Type B pancreatic cell (in vitro differentiated cells): ENCODE measurements at places on chromosomes 16 and 17. TPM values are rescaled to one million over a fixed set of nuclear protein-coding genes. Genes with fewer than 3 reads are reported as not detected.

DNA sequence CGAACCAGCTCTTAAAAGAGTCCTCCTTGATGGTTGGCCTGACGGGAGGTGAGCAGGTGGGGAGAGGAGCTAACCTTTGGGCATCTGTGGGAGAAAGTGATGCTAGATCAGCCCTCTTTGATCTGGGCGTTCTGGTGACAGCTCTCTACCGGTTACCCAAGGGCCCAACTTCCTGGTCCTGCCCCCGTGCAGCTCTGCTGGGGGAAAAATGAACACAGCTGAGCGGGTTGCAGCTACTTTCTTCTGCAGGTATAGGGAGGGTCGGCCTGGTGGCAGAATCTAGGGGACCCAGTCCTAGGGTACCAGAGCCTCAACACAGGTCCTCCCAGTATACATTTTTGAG, 2.9 kb downstream of the SHISA9 start:
- DNase-seq, result no peak

GRCh38 chr17:804541-805435, 22.6 kb downstream of the MRM3 start:
- no peak for DNase-seq

DNA sequence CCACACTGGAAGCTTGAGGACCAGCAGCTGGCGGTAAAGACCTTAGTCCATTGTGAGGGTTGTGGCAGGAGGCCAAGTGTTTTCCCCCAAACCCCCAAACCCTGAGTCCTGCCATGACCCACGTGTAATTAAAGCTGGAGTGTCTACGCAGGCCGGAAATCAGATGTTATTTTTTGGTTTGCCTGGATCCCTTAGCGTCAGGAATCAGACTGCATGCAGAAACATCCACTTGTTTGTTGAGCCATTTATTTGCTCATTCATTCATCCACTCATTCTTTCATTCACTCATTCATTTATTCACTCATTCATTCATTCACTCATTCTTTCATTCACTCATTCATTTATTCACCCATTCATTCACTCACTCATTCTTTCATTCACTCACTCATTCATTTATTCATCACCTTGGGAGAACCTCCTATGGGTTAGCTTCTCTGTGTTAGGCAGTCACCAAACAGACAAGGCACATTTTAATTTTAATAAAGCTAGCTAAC, 313.1 kb downstream of the MAF start:
- no peak for DNase-seq

DNA sequence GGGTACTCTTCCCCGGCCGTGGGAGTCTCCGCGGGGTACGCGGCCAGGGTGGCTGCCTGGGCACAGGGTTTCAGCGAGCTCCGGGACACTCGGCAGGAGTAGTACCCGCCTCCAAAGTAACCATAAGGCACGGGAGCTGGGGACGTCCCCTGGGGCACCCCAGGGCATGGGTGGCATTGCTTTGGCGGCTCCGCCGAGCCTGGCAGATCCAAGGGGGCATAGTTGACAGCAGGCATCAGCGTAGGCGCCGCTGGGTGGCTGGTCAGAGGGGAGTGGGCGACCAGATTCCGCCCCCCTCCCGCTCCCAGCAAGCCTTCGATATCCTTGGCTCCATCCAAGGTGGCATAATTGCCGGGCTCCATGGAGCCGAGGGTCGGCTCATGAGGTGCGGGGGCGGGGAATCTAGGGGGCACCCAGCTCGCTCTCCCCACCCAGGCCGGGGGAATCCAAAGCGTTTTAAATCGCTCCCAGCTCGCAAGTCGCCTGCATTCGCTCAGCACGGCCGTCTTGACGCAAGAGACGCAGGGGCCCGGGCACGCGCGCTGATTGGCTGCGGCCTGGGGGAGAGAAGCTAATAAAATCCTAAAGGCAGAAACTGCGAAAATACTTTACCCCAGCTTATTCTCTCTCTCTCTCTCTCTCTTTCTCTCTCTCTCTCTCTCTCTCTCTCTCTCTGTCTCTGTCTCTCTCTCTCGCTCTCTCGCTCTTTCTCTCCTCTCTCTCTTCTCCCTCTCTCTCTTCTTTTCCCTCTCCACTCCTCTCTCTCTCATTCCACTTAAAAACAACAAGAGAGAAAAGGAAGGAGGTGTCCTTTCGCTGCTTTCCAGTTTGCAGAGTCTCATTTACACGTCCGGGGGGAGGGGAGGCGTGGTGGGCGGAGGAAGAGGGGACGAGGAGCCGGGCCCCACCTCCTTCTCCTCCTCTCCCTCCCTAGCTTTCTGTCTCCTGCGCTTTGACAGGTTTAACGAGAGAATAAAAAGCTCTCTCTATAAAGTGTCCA, at the start of gene HOXB13:
TSS of gene HOXB13 (minus strand) at position 519 of the 1,000 bp plus-strand sequence. CDS start at position 362, 157 bp downstream.
- no peak for DNase-seq

DNA sequence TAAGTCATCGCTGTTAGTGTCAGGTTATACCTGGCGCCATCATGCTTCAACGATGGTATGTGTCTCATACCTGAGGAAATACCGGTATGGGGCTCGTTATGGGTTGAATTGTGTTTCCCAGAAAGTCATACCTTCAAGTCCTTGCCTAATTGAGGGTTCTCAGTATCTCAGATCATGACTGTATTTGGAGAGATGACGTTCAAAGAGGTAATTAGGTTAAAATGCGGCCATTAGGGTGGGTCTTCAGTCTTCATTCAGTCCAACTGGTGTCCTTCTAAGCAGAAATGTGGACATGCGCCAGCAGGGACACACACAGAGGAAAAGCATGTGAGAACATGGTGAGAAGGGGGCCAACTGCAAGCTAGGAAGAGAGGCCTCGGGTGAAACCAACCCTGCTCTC, 37.5 kb upstream of the XYLT1 start:
- DNase-seq, result no peak

DNA sequence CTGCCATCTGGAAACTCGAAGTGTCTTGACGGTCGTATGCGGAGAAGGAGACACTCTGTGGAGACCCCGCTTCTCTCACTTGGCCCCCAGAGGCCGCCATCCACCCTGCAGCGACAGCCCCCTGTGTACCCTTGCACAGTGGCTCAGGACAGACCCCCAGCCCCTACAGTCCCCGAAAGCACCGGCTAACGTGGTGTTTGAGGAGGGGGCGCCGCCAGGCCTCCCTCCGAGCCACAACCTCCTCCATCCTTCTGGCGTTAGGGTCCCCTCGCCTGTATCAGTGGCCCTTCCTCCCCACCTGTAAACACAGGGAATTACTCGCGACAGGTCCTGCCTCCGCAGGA, 73.6 kb downstream of the LMF1 start:
- no peak for DNase-seq

DNA sequence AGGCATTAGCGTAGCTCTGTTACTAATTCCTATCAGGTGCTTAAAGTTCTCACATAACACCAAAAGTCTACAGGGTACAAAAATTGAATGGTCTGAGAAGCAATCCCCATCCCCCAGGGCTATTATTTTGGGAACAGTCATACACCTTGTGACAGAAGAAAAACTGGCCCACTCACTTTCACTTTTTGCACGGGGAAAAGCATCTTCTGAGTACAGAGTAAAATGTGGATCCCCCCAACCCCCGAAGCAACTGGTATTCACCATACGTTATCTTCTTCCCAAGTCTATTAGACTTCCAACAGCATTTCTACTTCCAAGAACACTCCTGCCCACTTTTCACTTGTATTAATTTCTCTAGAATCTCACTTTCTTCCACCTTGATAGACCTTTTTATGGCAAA, 11.8 kb downstream of the GGA3 start:
- no peak for DNase-seq

DNA sequence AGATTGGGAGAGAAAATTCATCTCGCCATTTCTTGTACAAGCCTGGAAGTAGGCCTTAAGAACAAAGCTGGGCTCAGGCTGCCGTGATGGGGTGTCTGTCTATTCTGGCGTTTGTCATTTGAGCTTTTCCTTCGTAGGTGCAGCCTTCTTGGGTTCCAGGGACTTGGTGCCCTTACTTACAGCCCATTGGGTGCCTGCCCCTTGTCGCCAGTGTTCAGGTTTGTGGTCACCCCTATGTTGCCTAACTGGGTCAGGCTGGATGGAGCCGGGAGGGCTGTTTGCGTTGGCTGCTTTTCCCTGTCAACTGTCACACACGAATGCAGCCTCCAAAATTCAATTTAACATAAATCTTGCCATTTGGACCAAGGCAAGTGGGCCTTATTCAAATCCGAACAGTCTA, 23.7 kb upstream of the MED9 start:
- DNase-seq, result no peak

- DNase-seq, result no peak
These were observed 59.1 kb downstream of the TRIM37 start for GRCh38 chr17:59047616-59048015.

DNA sequence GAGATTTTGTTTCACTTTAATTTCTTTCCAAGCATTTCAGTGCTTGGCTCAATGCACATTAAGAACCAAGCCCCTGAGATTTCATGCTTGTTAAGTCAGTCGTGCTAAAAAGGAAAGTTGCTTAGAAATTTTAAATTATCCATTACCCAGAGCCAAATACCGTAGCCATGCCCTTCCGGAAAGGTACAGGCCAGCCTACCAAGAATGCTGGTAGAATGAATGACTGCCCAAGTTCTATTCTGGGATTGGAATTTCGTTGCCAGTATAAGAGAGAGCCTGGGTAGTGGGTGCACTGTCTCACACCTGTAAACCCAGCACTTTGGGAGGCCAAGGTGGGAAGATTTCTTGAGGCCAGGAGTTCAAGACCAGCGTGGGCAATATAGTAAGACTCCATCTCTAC, 194.0 kb downstream of the KATNIP start:
- no peak for DNase-seq

- DNase-seq, result no peak
These were observed 16.3 kb downstream of the LRRC3C start for GRCh38 chr17:39943702-39944392.

DNA sequence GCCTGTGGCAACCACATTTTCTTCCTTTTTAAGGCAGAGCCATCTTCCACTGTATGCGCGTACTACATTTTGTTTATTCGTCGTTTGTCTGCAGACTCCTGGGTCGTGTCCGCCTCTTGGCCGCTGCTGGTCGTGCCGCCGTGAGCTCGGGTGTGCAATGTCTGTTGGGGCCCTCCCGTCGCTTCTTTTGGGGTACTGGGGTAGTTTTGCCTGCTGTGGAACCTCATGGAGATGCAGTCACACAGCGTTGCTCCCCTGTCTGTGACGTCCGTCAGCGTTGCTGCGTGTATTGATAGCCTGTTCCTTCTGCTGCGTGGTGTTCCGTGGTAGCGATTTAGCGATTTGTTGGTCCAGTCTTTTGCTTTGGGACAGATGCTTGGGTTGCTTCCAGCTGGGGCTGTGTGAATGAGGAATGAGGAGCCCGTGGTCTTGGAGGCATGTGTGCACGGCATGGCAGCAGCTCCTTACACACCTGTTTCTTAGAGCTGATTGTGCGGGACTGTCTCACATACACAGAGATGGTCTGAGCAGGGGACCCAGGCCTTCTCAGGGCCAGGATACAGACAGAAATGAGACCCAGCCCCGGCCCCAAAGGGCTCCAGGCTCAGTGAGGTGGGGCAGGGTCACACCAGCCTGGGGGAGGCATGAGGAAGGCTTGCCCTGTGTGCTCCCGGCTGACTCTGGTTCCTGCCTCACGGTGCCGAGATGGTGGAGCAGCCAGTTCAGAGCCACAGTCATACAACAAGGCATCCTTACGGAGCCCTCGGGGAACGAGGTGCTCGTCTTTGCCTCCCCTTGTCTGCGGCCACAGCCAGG, 78.4 kb upstream of the GSE1 start:
- no peak for DNase-seq

DNA sequence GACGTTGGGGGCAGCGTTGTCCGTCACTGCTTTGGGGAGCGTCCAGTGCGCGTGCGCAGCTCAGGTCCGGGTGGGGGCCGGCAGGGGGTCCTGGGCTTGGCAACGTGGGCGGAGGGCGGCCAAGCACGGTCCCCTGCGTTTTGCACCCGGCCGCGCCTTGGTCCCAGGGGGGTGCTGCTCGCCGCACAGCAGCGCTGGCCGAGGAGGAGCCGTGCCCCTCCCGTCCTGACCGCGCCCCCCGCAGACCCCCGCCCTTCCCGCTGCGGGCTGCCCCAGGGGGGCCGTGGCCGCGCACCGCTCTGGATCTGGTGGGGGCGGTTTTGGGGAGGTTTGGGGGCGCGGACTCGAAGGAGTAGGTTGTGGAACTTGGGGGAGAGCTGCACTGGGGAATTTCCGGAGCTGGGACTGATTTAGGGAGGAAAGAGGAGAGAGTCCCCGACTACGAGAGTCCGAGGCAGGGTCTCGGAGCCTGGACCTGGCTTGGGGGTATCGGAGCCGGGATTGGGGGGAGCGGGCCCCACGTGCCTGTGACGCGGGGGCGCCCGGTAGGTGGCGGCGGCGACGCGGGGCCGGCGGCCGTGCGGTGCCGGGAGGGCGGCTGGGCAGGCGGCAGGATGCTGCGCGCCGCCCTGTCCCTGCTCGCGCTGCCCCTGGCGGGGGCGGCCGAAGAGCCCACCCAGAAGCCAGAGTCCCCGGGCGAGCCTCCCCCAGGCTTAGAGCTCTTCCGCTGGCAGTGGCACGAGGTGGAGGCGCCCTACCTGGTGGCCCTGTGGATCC, at the start of gene SLC9A5:
TSS of gene SLC9A5 (plus strand) at position 579 of the 777 bp plus-strand sequence. CDS start at position 615, 36 bp downstream.
- DNase-seq, result no peak

DNA sequence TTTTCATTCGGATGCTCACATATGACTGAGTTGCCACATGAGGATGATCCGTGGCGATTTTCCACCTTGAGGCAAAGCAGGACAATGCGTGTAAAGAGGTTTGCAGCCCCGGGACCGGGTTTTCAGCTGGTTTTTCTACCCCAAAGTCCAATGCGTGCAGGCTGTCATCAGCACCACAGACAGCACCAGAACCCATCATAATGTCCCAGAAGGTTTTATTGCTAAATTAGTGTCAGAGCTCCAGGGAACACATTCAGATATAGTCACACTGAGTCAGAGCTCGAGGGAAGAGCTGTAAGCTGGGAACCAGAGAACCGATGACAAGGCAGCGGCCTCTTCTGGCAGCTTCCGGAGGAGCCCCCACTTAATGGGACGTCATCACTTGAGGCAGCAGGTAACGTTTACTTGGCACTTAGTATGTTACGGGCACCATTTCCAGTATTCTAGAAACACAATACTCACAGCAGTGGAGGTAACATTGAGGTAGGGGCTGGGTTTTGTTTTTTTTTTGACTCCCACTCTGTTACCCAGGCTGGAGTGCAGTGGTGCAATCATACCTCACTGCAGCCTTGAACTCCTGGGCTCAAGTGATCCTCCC, 8.9 kb upstream of the NAGPA start:
- no peak for DNase-seq

DNA sequence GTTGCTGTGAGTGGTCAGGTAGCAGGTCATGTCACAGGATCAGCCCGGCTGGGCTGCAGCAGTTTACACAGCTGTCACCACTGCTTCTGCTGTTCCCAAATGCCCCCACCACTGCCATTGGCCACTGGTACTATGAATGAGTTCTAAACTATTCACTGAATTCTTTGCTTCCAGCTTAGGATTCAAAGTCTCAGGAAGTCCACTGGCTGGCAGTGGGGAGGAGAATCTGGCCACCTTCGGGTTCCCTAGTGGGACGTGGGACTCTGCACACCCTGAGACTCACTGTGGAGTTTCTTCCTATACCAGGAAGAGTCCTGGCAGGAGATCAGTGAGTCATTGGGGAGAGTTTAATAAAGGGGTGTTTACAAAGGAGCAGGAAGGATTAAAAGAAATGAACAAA, 6.9 kb downstream of the MT1X start:
- DNase-seq, result no peak

GRCh38 chr16:51509336-51509735, 358.3 kb upstream of the SALL1 start:
- DNase-seq, result no peak

GRCh38 chr17:30969989-30970830, 629 bp upstream of the RNF135 start:
- DNase-seq, result no peak

The RPUSD1 gene
- 23.7 and 26.6 TPM in 2 replicates for total RNA-seq

The LLGL2 gene
- 90.6 and 226 TPM in 2 replicates for total RNA-seq

The SLC6A2 gene
- total RNA-seq, result 5.7 and 12.7 TPM in 2 replicates

The CX3CL1 gene
- 1.4 and 17.8 TPM in 2 replicates for total RNA-seq

The RPL26 gene
- total RNA-seq, result 2,046 and 2,187 TPM in 2 replicates

The SLC6A4 gene
- total RNA-seq, result 9.4 and 34.7 TPM in 2 replicates
